SIG-M5 (cell line): ENCODE measurements at places on chromosomes 3 and 15.

- no peak for DNase-seq
Observed at GRCh38 chr3:77040926-77041722, 1.2 kb downstream of the ROBO2 start.

GRCh38 chr15:63194880-63195568, 5.6 kb downstream of the RAB8B start:
- no peak for DNase-seq

DNA sequence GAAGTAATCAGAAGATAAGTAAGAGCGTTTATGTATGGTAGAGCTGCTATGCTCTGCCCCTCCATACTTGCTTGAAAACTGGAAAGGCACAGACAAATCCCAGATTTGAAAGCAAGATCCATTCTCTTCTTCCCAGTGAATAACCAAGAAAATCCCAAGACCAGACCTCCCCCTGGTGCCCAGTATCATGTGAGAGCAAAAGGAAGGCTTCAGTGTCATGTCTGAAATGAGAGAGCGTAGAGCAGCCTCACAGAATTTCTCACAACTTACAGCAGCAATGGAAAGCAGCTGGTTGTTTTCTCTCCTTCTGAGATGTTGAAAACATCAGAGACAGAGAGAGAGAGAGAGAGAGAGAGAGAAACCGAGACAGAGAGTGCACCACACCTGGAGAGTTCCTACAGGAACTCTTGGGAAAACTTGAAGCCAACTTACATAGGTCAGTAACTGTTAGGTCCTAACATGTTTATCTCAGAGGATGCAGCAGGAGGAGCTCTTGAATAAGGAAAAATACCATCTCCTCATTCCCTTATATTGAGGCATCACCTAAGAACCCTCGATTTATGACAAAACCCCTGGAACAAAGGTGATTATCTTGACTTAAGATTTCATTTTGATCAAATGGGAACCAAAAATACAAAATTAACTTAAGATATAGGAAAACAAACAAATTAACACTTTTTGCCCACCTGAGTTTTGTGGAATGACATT, 273.3 kb downstream of the NSUN3 start:
- DNase-seq, result no peak

DNA sequence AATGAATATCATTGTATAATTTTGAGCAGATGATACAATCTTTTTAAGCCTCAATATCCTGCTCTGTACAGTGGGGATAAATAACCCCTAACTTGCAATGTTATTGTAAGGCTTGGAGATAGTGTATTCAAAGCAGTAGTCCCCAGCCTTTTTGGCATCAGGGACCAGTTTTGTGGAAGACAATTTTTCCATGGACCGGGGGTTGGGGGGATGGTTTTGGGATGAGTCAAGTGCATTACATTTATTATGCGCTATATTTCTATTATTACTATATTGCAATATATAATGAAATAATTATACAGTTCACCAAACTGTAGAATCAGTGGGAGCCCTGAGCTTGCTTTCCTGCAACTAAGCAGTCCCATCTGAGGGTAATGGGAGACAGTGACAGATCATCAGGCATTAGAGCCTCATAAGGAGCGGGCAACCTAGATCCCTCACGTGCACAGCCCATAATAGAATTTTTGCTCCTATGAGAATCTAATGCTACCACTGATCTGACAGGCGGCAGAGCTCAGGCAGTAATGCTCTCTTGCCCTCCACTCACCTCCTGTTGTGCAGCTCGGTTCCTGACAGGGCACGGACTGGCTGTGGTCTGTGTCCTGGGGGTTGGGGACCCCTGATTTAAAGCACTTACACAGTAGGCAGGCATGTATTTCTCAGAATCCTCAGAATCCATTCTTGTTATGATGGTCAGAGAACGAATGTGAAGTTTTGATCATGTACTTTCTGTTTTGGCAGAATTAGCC, 102.2 kb downstream of the PTPRG start:
- no peak for DNase-seq

DNA sequence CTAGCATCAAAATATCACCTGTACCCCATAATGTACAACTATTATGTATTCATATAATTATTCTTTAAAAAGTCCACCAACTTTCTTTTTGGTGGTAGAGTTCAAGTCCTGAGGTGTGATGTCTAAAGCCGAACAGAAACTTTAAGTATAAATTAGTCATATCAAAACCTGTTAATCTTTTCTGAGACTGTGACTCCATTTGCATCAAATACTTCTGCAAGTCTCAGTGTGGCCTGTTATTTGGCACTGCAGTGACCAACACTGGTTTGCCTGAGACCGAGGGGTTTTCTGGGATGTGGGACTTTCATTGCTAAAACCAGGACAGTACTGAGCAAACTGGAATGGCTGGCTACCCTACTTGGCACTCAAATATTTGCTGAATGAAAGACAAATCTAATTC, 7.3 kb downstream of the NGLY1 start:
- no peak for DNase-seq

DNA sequence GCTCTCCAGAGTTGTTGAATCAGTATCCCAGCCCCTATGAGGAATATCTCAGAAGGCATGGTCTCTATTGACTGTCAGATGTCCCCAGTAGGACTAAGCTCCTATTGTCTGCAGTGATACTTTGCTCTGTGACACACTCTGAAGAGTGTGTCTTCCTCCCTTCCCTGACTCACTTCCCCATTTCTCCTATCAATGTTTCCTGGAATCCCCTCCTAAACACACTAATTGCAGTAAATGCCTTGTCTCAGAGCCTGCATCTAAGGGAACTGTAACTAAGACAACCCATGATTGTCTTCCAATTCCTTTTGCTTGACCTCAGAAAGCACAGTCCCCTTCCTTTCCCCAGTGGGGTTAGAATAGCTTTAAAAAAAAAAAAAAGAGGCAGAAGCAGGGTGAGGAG, 397.3 kb upstream of the PROK2 start:
- DNase-seq, result no peak

DNA sequence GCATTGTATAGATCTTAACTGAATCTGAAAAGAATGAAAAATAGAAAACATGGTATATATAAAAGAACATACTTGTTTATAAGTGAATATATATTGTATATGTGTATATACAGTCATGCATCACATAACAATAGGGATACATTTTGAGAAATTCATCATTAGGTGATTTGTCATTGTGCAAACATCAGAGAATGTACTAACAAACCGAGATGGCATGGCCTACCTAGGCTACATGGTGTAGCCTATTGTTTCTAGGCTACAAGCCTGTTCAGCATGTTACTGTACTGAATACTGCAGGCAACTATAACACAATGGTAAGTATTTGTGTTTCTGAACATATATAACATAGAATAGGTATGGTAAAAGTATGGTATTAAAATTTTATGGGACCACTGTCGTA, 64.6 kb upstream of the CHRM5 start:
- DNase-seq, result no peak

DNA sequence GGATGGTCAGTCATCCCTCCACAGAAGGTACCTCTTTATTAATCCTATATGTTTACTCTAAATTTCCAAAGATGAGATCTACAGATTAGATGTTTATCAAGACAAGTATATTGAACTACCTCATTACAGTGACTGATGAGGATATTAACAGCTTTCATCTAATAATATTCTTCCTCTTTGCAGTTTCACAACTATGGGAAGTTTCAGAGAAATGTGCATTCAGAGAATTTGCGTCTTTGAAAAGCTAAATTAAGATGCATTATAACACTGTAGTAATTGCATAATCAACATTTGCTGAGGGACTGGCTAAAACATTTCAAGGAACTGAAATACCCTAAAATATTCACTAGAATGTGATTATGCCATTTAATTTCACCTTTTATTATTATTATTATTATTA, 46.7 kb downstream of the MCF2L2 start:
- no peak for DNase-seq

DNA sequence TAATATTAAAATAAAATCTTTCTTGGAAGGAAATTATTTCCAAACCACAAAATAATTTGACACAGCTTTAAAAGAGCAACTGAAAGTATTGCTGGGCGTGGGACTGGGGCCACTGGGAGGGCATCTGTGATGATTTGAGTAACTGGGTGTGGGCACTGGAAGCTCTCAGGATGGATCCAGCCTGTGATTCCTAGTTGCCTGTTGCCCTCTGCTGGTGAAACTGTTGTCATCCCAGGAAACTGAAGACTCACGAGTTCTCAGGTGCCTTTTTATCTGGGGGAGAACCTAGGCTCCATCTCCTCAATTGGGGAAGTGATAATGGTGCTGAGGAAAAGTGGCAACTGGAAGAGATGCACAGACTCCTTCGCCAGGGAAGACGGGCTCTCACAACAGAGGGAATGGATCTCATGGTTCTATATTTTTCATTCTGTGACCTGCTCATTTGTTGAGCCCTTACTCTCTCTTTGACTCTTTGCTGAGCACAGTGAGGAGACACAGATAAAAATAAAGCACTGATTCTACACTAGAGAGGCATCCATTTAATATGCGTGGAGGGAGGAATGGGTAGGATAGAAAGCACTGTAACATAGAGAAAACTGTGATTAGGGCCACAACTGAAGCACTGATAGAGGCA, 61.6 kb downstream of the TPRG1 start:
- no peak for DNase-seq
